ENCODE measurements at places on chromosomes 6 and 20. TPM values are rescaled to one million over a fixed set of nuclear protein-coding genes. Genes with fewer than 3 reads are reported as not detected.

- no peak for DNase-seq
These were observed 226.9 kb downstream of the BCKDHB start for GRCh38 chr6:80333342-80333741.

The PLN gene
- total RNA-seq, result 2,342 TPM

The TOP1 gene
- 20.6 TPM for total RNA-seq

The OPN5 gene
- not detected for total RNA-seq

The RANBP9 gene
- 29.9 TPM for total RNA-seq

The BFSP1 gene
- 0.73 TPM for total RNA-seq

GRCh38 chr20:16537025-16537665 is 36.1 kb downstream of the KIF16B start:
- DNase-seq, result no peak

The MCHR2 gene
- not detected for total RNA-seq

DNA sequence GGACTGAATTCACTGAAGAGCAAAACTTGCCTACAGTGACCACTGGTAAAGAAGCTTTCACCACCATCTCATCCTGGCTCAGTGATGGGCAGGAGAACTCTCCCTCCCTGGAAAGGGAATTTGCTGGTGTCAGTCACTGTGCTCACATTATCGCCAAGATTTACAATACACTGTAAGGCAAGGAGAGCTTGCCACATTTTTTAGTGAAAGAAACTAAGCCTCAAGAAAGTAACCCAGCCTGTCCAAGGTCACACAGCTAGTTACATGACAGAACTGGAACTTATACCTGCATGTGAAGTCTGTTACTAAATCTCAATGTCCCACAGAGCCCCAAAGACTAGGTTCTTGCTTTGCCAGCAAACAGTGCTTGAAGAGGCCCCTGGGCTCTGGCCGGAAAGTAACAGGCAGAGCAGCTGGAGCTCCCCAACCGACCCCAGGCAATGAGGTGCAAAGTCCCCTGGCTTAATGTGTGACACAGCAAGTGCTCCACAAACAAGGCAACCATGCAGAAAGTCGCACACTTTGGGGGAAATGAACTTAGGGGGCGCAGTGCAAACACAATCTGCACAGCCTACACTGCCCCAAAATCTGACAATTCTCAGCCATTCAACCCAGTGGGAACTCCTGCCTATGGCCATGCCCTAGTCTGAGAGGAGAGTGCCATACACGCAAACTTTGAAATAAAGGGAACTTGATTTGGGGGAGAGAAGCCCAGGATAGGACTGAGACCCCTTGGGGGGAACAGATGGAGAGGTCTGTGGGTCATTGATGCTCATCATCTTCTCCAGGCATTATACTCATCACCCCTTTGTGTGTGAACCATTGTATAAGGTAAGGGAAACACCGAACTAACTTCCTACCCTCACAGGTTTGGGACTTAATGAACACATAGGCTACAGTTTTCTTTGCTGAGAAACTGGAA is 1.9 kb downstream of the BCL2L1 start:
- no peak for DNase-seq

GRCh38 chr6:140178520-140178919 is 804.1 kb upstream of the CITED2 start:
- no peak for DNase-seq

- DNase-seq, result no peak
These were observed 45.5 kb upstream of the SNAP25 start for GRCh38 chr20:10172998-10173655.

The LGSN gene
- not detected for total RNA-seq
